D721Med (cell line): ENCODE measurements at places on chromosomes 4 and X.

DNA sequence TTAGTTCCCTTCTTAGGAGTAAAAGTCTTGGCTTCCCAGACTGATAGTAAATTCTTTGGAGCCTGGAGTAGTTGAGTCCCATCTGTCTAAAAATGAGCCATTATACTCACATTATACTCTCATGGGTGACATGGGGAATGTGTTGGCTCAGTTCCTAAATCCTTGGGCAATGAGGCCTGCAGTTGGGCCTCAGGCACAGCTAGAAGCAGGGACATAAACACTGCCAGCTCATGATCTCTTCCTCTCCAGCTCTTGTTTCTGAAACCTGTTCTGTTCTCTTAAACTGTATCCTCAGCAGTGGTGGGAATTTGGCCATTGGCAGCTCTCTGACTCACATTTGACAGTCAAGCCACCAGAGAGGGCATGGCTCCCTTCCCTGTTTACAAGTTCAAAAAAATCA, 212.5 kb downstream of the SPATA18 start:
- no peak for DNase-seq

- no peak for DNase-seq
These were observed 94.7 kb upstream of the ACSL4 start for GRCh38 chrX:109827772-109828171.

DNA sequence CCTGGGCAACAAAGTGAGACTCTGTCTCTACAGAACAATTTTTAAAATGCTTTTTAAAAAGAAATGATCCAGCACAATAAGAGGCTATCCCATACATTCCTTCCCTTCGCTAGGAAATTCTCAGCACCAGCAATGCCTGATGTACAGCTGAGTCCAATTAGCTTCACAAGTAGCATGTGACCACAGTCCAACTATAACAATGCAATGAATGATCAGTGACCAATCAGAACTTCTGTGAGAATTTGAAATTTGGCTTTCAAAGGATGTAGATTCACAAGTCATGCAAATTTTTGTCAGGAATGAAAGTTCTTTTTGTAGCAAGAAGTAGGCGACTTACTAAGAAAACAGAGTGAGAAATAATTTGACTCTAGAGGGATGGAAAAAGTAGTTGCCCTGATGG, 278.5 kb upstream of the UGT8 start:
- no peak for DNase-seq

- DNase-seq, result no peak
These were observed 625.7 kb downstream of the SMARCA1 start for GRCh38 chrX:128897621-128898020.

DNA sequence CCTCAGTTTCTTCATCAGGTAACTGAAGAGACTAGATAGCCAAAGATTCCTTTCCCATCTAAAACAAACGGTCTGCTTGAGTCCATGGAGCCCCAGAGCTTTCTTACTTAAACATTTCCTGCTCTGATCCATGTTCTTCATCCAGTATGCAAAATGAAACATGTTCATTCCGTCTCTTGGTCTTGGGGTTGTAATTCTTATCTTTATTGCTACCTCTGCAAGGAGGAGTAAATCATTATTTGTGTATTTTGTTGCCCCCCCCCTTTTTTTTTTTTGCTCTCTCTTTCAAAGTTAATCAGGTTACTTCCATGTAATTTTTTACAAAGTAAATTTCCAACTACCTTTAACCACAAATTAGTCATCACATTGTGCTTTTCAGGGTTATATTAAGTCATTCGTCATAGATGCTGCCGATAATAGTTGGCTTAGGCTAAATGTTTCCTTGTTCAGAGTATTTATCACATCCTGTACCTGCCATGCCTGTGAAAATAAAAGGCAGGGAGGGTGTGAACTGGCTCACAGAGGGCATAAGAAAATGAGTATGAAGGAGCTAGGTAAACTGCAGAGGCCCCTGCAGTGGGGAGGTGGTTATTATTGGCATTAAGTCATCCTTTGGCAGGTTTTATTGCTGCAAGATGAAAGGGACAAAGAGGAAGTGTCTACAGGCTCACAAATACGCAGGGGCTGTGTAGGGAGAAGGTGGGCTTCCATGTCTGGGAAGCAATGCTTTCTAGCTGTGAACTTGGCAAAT, 76.7 kb upstream of the HS3ST1 start:
- no peak for DNase-seq

- DNase-seq, result no peak
These were observed 12.3 kb upstream of the GNPDA2 start for GRCh38 chr4:44738615-44739014.

- no peak for DNase-seq
These were observed 756.7 kb upstream of the FAM241A start for GRCh38 chr4:111388561-111388960.

DNA sequence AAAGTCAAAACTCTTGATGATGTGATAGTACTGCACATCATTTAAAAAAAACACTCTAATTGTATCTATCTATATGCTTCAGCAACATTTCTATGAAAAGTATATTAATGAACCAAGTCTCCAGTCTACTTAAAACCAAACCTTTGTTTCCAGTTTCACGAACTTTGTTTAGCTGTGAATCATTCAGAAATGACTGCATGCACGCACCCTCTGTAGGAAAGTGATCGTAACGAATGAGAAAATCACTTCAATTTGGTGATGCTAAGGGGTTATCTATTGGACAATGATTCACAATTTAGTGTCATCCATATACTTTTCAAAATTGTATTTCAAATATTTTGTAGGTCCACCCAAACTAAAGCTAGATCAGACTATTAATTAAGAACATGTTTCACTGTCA, 157.6 kb downstream of the KLHL13 start:
- no peak for DNase-seq

DNA sequence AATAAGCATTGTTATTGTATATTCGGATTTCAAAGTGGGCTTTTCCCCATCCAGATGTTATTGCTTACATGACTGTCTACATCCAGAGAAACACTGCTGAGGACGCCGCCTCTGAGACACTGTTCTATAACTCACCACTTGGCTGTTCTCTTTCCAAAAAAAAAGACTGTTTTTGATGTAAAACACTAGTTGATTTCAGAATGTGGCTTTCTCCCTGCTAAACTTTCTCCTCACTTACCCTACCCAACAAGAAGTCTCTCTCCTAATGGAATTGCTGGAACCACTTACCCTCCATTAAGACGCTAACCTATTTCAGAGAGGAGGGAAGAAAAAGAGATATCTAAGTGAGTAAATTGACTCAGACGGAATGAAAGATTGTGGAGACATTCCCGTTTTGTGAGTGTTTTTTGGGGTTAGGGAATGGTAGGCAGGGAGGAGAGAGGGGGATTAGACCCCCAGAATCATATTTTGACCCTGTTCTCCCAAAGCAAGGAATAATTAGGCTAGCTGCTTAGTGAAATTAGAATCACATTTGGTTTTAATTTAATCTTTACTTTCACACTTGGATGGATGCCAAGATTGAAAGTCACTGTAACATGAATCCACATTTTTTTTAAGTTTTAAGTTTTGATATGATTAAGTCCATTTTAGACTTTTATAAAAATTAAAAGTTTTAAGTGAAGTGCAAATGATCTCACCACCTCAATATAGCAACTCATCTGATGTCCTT, 174.9 kb downstream of the CHIC2 start:
- no peak for DNase-seq

- DNase-seq, result no peak
These were observed 173.7 kb downstream of the AREG start for GRCh38 chr4:74618659-74619058.

DNA sequence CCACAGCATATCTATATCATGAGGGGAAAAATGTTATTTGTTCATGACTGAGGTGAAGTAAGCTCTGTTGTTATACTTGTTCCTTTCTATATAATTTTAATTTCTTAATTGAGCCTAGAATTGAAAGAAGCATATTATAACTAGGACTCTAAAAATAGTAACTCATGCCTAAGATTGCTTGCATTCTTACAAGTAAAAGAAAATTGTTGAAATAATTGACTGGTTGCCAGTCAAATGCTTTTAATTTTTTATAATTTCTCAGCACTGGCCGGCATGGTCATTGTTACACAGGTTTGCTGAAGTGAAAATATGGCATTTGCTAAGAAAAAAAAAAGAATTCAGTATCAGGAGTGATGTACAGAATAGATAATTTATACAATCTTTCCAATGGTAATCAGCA, 104.8 kb downstream of the GASK1B start:
- DNase-seq, result no peak

GRCh38 chr4:10971800-10972401, 287.3 kb upstream of the CLNK start:
- no peak for DNase-seq

- DNase-seq, result no peak
These were observed 18.2 kb downstream of the PIGG start for GRCh38 chr4:517061-517805.

- no peak for DNase-seq
These were observed 13.4 kb upstream of the FGD1 start for GRCh38 chrX:54509400-54509799.

- no peak for DNase-seq
These were observed 841.9 kb upstream of the HS3ST1 start for GRCh38 chr4:12270546-12270945.

DNA sequence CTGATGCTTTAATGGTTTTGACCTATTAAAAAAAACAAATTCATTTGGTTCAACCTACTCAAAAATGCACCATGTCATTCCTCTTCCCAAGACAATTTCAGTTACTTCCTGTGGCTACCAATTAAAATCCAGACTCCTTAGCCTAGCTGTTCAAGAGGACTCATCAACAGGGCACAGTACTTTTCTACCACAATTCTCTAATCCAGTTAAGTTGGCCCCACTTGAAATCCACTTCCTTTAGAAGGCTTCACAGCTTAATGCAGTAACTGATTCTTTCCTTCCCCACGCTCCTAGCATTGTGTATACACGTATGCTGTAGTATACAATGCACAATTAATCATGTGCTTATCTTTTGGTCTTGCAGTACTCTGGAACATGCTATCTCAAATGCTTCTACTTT, 129.8 kb downstream of the UGT8 start:
- DNase-seq, result no peak

DNA sequence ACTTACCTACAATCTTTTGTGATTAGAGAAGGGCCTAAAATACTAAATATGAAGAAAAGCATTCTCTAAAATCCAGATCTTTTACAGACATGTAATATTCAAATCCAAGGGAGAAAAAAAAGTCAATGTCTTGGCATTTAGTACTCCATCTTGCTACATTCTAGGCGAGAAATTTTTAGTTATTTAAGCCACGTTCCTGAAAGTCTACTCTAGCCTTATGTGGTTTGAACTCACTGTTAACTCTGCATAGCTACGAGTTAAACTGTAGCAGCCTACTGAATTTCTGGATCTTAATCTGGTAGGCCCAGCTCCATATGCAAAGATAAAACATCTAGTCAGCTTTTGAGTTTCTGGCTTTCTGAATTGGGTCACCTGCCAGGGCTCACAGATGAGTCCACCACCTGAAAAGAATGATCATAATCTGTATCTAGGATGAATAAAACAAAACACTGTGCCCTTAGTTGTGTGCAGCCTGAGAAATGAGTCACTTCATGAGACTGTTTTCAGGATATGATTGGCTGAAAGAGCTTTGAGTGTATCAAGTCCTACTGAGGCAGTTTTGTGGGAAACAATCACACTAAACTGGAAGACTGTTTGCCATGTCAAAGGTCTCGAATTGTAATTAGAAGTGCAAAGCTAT, 3.2 kb upstream of the NEK1 start:
- DNase-seq, result no peak

DNA sequence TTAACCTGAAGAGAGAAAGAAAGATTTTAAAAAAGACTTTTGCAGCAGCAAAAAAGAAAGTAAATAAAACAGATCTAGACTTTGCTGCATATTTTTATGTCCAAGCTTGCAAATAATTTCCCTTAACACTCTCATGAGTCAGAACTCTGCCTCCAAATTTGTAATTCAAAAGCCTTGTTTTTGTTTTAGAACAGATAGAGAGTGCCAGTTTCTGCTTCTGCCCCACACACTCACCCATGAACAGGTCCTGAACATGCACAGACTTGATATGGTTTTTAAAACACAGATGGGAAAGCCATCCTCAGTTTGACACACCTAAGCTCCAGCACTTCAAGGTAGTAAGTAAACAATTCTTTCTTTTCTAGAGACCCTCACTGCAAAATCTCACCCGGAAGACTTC, 39.7 kb upstream of the VCX3B start:
- no peak for DNase-seq

DNA sequence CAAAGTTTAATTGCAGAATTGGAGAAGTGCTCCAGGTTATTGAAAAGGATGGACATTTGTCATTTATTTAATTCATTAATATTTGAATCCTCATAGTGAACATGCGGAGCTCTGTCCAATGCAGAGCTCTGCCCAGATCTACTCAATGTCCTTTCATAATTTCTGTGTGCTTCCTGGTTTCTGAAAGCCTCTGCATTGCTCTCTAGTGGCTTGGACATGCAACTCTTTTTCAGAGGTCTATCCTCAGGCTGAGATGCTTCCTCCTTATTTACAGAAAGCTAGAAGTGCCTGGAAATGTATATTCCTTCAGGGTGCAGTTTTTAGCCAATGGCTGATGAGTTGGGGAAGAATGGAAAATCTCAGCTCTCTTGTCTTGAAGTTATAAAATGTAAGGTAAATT, 786.1 kb upstream of the AADAT start:
- DNase-seq, result no peak

DNA sequence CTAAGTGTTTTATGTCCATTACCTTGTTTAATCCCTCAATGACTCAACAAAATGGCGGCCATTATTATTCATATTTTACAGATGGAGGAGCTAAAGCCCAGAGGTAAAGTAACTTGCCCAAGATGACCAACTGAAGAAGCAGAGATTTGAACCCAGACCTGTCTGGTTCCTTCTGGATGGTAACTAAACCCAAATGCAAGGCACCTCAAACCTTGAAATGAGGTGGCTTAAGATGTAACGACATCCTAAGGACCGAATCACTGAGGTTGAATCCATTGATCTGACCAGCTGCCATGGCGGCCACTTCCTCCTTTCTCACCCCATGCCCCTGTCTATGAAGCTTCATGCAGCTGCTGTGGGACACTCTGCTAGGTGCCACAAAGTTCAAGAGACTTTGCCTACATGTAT, 932 bp downstream of the TLR10 start:
- DNase-seq, result no peak

DNA sequence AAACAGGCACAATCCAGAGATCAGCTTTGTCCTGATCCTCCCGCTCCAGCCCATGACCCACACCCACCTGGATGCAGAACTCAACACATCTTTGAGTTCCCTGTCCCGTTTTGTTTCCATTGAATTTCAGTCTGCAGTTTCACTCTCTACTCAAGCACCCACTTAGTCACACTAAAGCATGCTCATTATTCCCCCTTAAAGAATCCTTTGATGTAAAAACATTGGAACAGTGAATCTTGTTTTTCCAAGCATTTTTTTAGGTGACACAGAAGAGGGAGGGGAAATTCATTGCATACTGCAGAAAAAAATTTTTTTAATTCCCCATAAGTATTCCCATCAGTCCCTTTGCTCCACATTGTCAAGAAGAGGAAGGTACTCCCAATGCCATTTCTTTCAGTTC, 249.7 kb upstream of the TTC29 start:
- DNase-seq, result no peak
